NCI-H1417 (cell line): ENCODE measurements at places on chromosomes 5 and 9.

DNA sequence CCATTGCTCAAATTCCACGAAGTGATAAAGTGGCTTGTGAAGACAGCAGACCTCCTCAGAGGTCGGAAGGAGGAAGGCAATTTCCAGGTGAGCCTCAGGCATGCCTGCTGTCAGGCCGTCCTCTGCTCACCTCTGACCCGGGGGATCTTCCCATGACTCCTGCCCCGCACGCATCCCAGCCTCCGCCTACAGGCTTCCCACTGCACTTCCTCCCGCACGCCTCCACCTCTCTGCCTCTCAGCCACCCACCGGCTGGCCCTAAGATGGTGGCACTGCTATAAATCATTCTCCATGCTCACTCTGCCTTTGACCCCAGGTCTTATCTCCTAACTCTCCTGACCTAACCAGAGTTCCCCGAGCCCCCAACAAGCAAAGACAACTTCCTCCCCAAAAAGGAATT lies 49.4 kb upstream of the DNAH5 start:
- no peak for DNase-seq

DNA sequence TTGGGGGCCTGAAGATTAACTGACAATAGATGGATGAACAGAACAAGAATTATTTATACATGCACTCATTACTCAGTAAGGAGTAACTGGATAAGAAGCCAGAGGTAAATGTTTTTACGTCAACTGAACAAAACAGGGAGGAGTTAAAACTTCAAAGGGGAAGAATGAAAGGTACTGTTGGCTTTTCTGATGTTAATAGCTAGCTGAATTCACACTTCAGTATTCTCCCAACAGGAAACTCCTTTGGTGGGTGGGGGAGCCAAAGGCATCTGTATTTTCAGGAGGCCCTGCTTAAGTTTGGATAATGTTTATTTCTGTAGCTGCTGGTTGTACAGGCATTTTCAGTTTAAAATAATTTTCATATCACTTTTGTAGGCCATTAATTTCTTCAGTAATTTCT lies 23.2 kb upstream of the RFK start:
- DNase-seq = no peak

DNA sequence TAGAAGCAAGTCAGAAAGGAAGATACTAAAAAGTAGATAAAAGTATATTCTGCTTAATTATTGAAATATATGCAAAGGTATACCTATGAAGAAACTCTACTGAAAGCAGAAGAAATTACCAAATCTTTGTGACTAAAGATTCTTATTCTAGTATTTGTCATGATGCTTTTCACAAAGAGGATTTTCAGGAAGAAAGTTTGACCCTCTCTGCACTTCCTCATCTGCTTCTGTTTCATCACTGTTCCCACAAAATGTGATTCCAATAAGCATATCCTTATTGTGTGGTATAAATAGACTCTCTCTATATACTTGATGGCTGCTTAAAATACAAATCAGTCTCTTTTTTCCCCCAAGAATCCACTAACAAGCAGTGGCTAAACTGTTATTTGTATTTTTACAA lies 2139.6 kb upstream of the ACO1 start:
- DNase-seq = no peak

GRCh38 chr9:95023217-95024003 lies 294.1 kb downstream of the FANCC start:
- DNase-seq = no peak

GRCh38 chr9:135736979-135737839 lies 35.2 kb downstream of the KCNT1 start:
- no peak for DNase-seq

GRCh38 chr5:10227379-10227778 lies 22.3 kb downstream of the ATPSCKMT start:
- no peak for DNase-seq

DNA sequence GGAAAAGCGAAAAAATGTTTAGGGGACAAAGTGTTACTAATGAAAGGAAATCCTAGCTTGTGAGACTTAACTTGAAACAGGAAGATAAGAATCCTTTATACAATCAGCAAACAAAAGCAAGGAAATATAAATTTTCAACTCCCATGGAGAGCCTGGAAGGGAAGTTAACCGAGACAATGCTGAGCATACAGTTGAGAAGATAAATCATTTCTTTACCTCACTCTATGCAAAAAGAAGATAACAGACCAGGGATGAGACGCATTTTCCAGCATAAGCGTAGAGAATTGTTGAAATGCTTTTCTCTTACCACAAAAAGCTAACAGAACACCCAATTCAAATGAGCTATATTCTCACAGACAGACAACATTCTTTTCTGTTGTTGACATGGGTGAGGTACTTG lies 309.6 kb downstream of the CWC27 start:
- DNase-seq = no peak

DNA sequence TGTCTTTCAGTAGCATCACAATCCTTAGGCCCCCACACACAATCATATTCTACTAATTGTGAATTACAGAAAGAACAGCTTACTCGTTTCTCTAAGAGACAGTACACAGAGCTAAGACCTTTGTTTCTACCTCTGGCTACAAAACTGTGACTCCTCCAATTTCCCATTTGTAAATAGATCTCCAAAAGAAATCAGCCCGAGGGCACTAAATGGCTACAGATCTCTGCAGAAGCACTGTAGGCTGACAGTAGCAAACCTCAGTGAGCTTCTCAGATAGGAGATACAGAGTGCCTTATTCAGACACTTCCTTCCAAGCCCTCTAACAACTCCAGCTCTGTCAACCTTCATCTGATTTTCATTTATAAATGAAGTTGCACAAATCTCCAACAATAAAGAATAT lies 51.0 kb downstream of the EFNA5 start:
- no peak for DNase-seq

DNA sequence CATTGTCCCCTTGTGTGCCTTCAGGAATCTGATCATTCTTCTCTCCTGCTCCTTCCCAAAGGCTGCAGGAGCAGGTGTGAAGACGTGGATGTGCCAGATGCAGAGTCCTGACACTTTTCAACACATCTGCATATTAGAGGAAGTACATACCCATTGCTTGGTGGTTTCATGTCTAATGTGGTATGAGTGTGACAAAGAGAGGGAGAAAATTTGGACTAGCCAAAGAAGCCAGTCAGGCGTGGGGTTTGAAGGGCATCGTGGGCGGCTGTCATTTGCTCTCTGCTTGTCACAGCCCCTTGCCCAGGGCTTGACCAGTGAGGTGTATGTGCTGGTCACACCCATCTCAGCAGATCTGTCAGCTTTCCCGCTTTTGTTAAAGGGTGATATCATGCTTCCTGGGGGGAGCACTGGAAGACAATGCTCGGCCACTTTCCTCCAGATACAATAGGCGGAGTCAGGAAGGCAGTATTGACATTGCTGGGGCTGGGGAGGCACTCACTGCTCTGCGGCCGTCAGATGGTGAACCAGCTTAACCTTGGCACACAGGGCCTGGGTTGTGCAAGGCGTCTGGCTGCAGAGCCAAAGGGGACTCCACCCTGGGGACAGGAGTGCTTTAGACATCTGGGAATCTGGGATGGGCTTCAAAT lies 8.6 kb downstream of the TEK start:
- DNase-seq = no peak

GRCh38 chr9:22413884-22414283 lies 32.7 kb upstream of the DMRTA1 start:
- no peak for DNase-seq

GRCh38 chr5:1799602-1800471 lies at the start of gene MRPL36:
MRPL36 (minus strand) TSS chr5:1799837; CDS start chr5:1798935, 902 bp downstream.
- DNase-seq = peak; percentile 93

DNA sequence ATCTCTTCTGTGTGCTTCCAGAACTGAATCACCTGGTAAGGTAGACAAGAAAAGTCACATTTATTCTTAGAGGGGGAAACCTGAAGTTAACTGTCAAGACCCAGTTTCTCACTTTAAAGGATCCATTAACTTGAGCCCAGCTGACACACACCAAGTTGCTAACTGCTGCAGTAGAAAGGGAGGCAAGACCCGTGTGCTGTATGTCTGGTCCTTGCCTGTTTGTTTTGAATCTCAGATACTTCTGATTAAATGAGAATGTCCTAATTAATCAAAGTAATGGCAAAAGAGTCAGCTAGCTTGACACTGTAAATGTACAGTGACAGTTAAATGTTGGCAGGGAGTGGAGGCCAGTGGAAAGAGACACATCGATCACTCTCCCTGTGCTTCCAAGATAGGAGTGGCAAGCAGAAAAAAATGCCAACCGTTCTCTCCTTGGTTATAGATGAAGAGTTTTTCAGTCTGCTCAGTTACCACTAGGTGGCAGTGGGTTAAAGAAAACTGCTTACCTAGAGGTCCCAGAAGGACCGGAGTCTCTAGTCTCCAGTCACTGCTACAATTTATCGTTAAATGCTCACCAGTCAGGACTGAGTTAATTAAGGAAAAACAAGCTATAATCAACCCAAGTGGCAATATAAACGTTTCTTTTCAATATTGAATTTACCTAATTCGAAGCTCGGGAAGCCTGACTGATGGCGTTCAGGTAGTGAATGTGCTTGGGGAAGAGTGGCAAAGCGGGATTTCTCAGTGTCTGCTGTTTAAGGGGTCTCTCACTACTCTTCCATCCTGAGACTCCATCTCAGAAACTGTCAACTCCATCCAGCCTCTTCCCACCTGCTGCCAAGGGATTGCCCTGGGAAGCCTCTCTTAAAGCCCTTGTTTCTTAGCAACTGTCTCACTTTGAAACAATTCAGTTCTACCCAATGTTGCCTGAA lies 18.4 kb downstream of the LSM11 start:
- DNase-seq = peak; percentile 75

GRCh38 chr5:75985077-75985476 lies 98.1 kb upstream of the SV2C start:
- DNase-seq = no peak

- peak; percentile 88 for DNase-seq
Measured at GRCh38 chr5:127649018-127649439, at the start of gene CTXN3. CTXN3 (plus strand) TSS chr5:127649082; CDS start chr5:127657522, 8,440 bp downstream.

DNA sequence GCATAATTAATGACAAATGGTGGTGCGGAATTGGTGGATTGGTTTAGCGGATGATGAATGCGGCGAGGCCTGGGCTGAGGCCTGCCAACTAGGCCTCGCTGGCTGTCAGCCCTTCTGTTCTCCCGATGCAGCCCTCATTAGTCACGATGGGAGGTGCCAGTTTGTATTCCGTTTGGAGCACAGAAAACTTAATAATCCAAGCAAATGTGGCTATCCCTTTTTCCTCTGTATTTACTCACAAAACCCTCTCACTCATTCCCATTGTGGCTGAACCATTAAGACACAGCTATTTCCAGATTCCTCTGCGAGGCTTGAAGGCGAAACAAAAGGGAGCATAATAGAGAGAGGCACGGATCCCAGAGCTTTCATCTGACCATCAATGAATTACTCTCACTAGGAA lies 114.3 kb downstream of the MVB12B start:
- DNase-seq = peak; percentile 43

DNA sequence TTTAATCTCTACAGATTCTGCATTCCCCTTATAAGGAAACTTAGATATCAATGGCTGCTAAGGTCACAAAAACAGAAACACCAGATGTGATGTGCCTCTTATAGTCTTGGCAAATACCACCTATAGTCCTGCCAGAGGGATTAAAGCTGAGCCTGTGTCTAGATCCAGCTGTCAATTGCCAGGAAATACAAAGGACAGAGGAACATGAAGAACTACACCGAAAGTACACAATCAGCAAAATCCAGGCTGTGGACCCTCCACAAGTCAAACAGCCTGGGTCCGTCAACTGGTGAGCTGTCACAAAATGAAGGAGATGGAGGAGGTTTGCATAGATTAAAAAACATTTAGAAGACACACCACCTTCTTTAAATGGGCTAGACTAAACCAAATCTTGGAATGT lies 85.4 kb downstream of the KLF4 start:
- no peak for DNase-seq

DNA sequence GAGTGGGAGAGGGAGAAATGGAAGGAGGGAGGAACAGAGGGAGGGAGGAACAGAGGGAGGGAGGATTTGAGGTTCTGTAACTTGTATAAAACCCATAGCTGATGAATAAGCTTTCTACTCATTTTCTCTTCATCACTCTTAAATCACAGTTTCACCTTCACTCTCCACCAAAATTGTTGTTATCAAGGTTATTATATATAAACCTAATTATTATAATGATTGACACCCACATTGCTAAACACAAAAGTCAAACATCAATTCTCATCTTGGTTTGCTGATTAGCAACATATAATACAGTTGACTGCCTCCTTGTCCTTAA lies 229.0 kb upstream of the PAPPA start:
- no peak for DNase-seq

DNA sequence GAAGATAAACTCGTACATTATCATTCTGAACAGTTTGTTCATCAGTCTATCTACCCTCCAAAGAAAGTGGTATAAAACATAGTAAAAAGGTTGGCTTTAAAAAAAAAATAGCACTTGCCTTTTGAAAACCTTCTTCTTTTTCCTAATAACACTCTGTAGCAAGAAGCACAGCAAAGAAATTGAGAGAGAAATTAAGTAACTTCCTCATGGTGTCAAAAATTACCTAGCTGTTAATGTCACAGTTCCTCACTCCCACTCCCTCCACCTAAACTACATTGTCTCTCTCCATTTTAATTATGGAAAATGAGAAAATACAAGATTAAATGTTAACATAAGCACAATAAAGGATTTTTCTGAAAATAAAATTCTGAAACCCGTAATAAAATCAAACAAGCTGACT lies 72.2 kb downstream of the CERT1 start:
- DNase-seq = no peak

DNA sequence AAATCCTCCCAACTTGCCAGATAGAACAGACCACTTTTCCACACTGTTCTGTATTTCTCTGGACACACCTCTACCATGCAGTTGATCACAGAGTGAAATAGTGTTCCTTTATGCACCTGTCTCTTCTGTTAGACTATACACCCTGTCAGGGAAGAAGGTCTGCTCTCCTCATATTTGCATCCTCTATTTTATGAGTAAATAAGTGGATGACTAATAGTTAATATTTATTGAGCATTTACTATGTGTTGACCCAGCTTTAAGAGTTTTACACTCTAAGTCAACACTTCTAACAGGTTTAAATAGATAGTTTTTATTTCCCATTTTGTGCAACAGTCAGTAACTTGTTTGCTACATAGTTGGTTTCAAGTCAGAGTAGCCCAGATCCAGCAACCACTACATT lies 452.8 kb upstream of the MPDZ start:
- DNase-seq = no peak

GRCh38 chr9:70472268-70473249 lies 58.1 kb upstream of the KLF9 start:
- DNase-seq = no peak

- peak; percentile 7 for DNase-seq
Measured at GRCh38 chr9:133715866-133716563, 22.1 kb downstream of the SARDH start.

GRCh38 chr5:176955895-176956294 lies 50.7 kb downstream of the UIMC1 start:
- DNase-seq = no peak
